ENCODE measurements at places on chromosomes 11 and 22. TPM values are rescaled to one million over a fixed set of nuclear protein-coding genes. Genes with fewer than 3 reads are reported as not detected.

- DNase-seq: no peak
Measured at GRCh38 chr11:11622340-11622706, 518 bp upstream of the GALNT18 start.

GRCh38 chr11:33391893-33392251, 134.7 kb downstream of the HIPK3 start:
- DNase-seq: no peak

GRCh38 chr22:37486224-37486845, at the start of gene MFNG:
Gene MFNG (minus strand): TSS chr22:37486384. CDS start chr22:37486177, 207 bp downstream.
- peak; percentile 89 for DNase-seq

GRCh38 chr11:35815556-35816315, 128.1 kb upstream of the LDLRAD3 start:
- no peak for DNase-seq

DNA sequence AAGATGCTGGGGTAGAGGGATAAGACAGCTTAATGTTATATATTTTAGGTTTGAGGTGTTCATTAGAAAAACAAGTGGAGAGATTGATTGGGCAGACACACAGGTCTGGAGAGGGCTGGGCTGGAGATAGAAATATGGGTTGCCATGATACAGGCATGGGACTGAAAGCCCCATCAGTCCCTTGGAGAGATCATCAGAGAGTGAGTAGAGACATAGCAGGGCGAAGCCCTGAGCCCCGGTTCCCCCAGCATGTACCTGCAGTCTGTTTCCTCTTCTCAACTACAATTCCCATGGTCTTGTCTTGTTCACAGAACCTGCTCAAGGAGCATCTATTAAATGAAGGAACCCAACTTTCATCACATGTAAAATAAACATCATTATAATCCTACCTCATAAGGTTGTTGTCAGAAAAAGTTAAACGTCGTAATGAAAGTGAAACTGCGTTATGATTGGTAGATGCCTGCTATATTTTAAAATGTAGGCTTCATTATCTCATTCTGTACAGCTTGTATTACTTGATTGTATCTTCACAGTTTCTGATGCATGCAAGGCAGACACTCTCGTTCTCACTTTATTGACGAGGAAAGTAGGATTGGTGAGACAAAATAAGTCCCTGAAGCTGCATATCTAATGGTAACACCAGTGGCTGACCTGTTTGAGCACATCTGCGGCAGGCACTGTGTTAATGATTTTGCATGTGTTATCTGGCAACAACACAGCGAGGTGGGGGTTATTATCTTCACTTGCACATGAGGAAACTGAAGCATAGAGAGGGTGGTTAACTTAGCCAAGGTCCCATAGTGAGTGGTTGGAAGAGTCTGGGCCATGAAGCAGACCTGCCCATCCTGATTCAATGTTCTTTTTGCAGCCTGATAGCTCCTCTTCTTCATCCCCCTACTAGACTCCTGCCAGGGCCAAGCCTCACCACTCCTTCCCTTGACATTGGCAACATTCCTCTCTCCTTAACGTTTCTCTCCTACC, 63.5 kb downstream of the ENDOD1 start:
- no peak for DNase-seq

DNA sequence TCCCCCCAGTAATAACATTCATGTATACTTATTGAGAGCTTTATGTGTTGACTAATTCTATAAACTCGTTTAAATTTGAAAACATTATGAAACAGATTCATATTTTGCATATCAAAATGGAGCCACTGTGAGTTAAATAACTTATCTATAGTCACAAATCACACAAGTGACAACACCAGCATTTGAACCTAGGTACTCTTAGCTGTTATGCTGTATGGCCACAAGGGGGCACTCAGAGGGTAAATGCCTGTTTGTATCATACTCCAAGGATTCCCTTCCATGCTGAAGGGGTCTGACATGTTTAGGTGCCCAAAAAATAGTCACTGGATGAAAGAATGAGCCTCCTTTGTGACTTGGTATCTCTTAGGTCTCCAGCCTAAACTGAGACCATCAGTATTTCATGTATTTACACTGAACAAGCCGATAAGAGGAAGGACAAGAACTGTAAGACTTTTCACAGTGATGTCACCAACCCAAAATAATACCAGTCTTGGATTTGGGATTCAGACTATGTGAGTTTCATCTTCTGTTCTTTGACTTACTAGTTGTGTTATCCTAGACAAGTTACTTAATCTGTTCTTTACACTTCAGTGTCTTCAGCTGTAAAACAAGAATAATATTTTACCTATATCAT, 12.2 kb upstream of the OR52D1 start:
- DNase-seq: no peak

- no peak for DNase-seq
Measured at GRCh38 chr11:32100495-32100894, 9.6 kb downstream of the RCN1 start.

DNA sequence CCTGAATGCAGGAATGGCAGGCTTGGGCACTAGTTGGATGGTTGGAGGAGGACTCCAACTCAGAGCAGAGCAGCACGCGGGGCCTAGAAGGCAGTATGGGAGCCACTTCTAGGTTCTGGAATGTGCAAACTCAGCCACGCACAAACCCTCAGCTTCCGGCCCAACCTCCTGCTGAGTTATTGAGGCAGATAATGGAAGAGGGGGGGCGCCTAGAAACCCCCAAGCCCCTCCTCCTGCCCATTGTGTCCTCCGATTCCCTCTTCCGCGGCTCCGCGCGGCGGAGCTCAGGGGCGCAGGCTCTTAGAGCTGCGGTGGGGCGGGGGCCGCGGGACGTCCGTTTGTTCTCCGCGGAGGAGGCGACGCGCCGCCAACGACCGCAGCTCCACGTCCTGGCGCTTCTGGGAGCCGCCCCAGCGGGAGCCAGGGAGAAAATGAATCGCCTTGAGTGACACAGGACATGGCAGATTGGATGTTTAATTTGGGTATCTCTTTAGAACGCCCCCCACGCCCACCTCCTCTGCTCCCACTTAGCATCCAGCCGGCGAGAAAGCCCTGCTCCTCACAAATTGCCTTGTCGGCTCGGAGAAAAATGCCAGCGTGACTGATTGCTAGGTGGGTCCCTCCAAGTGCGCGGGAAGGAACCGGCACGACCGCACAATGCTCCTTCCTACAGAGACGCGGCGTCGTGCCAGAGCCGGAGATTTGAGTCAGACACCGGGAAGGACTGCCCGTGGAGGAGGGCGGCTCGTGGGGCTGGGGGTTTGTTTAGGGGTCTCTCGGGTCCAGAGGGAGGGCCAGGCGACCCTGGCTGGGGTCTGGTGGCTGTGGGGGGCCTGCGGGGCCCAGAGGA, 144.6 kb downstream of the NECTIN1 start:
- DNase-seq: no peak

DNA sequence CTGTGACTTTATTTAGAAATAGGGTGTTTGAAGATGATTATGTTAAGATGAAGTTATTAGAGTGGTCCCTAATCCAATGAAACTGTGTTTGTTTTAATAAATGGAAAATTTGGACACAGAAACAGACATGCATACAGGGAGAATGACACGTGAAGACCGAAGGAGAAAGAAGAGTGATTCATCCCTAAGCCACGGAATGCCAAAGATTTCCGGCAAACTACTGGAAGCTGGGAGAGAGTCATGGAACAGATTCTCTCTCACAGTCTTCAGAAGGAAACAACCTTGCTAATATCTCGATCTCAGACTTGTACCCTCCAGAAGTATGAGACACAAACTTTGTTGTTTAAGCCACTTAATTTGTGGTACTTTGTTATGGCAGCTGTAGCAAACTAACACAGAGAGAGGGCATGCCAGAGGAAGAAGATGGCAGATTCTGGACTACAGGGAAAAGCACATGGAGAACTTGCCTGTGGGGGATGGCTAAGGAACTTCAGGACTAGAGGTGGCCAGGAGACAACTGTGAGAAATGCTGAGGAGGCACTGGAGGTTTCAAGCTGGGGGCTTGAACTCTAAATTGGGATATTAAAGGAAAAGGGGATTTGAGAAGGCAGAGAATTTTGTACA, 733.5 kb upstream of the CCDC90B start:
- no peak for DNase-seq

Gene CENPM
- 34.7 TPM for total RNA-seq
